Endodermal cell (in vitro differentiated cells): ENCODE measurements at places on chromosomes 11 and 22.

DNA sequence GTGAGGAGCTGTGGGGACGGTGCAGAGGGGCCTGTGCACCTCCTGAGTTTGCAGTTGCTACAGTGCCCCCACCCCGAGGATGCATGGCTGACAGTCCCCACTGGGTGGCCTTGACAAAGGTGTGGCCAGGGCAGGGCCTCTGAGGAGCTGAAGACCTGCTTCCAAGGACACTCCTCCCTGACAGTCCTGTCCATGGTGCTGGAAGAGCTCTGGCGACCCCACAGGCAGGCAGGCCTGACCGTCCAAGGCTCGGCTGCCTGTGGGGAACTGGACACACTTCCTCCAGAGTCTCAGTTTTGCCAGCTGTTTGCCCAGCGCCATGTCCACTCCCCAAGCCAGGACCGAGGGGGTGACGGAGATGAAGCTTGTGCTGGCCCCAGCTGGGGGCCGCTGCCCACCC is 32.7 kb downstream of the BRSK2 start:
- peak; percentile 74 for DNase-seq

- no peak for DNase-seq
These were observed 1400.8 kb upstream of the TENM4 start for GRCh38 chr11:80841675-80842074.

- DNase-seq = no peak
These were observed 205.8 kb downstream of the ARHGAP42 start for GRCh38 chr11:100892886-100893285.

DNA sequence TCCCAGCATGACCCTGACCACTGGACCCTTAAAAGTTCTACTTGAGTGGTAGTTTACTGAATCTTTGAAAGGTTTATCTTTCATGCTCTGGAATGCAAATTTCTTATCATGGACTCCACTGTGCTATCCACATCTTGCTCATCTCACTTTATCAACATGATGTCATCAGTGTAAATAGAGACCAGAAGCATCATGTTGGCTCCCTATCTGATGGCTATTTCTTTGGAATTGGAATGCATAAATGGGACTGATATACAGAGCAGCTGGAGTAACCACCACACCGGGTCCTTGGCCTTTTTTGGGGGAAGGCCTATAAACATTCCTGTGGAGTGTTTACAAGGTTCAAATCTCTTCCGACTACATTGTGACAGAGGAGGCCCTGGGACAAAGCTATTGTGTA is 74.1 kb upstream of the CEP126 start:
- DNase-seq = no peak

GRCh38 chr11:123413636-123414035 is 16.4 kb upstream of the GRAMD1B start:
- DNase-seq = no peak
